ENCODE measurements at places on chromosomes 5 and 9.

DNA sequence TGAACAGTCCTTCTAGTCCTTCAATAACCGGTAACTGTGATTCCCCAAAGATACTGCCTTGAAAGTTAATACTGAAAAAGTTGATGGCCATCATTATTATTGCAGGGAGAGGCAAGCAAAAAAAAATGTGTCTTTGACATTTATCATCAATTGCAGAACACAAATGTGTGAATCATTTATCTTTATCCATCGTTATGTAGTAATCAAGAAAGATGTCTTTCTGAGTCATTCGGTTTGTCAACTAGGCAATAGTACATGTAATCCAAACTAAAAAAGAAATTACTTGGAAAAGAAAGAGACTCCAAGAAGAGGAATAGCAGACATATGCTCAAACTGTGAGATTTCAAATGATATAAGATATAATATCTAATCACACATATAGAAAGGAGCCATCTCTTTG, 473.0 kb downstream of the CETN3 start:
- DNase-seq: no peak

DNA sequence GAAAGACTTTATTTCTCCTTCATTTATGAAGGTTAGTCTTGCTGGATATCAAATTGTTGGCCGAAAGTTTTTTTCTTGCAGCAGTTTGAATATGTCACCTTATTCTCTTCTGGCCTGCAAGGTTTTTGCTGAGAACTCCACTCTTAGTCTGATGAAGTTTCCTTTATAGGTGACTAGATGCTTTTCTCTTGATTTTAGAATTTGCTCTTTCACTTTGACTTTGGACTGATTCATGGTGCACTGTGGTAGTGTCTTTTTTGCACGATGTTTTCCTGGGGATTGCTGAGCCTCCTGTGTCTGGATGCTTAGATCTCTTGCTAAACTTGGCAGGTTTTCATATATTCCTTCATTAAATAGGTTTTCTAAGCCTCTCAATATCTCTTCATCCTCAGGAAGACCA, 12.4 kb downstream of the AHRR start:
- DNase-seq: no peak

DNA sequence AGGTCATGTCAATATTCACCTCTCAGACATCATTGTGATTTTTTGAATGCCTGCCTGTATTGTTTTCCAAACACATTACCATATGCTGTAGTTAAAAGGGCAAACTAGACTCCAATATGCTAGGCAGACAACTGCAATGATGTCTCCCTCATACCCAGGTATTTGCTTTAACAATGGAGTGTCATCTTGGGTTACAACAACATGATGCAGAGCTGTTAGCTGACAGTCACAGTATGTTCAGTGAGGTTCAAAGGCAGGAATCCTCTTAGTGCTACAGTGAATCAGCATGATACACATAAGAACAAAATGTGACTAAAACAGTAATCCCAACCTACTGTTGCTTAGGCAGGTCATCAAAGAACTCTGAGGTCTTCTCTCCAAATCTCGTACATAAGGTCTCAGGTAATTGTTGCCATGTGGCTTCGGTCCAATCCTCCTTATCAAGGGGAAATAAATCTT, 24.0 kb downstream of the OR1J1 start:
- DNase-seq: no peak

- no peak for DNase-seq
Measured at GRCh38 chr9:113853333-113853732, 22.8 kb upstream of the ZNF618 start.

DNA sequence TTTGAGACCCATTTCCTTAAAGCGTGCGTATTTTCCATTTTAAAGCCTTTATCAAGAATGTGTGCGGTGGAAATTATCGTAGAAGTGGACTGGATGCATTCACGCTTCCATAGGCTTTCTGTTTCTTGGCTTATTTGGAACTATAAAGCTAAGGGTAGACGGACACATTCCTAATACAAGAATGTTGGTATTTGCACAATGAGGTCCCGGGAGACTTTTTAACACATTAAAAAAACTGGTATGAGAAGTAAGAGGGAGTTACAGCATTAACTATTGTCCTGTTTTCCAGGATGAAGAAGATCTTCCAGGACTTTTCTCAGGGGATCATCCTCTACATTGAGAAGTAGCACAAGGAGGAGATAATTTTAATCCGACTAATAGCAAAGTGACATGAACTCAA, 653.0 kb downstream of the MTRR start:
- DNase-seq: no peak

DNA sequence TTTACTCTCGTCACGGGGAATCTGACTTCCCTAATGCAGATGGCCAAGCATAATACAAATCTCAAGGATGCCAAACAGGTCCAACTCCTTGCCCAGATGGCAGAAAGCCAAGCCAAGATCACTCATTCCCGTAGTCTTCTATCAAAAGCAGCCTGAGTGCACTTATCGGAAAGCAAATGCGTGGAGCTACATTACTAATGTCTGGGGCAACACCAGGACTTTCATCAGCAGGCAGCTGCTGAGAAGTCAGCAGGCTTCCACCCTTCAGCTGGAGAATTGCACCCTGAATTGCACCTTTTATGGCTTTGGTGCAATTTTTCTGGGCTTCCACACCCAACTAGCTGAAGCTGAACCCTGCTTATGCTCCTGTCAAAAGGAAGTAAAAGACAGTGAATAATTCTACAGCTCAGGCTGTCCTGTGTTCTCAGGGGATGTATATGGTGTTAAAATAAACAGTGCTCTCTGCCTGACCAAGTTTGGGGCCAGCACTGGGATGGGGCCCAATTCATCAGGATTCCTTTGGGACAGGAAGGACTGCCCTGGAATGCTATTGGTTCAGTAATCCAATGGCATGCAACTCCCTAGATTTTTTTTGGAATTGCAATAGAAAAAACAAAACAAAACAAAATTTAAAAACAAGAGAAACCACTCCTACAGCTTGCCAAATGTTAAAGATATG, 92.6 kb downstream of the DPYSL3 start:
- DNase-seq: no peak

- DNase-seq: no peak
Measured at GRCh38 chr5:6715758-6716628, 2.8 kb downstream of the TENT4A start.

DNA sequence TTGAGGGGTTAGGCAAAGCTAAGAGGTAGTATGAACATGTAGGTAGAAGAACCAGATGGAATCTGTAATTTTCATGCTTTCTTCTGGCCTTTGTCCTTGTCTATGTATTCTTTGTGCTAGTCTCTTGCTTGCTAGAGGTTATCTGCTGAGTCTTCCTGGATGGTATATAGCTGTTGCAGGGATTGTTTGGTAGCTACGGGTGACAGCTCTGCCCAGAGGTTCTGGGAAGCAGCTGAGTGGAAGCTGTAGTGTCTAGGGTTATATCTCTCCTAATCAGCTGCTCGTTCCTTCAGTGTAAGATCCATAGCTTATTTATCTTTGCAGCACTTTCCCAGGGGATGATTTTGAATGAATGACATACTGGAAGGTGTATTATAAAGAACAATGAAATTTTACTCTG, 100.3 kb downstream of the ATG10 start:
- no peak for DNase-seq

GRCh38 chr5:129120158-129120581, 25.6 kb downstream of the ISOC1 start:
- no peak for DNase-seq

DNA sequence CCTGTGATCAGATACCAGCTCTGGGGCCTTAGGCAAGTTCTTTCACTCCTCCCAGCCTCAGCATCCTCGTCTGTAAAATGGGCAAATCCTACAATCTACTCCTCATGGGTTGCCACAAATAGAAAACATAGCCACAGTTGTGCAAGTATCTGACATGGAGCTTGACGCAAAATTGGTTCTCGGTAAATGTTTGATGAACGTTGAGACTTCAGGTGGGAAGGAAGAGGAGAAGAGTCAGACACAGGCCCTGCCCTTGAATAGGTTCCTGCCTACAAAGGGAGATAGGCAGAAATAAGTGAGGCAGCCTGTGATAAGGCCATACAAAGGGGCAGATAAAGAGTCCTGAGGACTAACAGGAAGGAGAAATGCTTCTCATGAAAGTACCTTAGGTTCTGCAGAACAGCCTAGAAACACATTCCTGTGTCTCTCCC, 26.1 kb upstream of the CPEB4 start:
- no peak for DNase-seq

- peak; percentile 64 for DNase-seq
Measured at GRCh38 chr9:134641173-134641989, at the start of gene COL5A1. Gene COL5A1 (plus strand): TSS chr9:134641803. CDS start chr9:134642188, 385 bp downstream.

GRCh38 chr9:126489581-126490213, 124.0 kb upstream of the LMX1B start:
- DNase-seq: no peak

DNA sequence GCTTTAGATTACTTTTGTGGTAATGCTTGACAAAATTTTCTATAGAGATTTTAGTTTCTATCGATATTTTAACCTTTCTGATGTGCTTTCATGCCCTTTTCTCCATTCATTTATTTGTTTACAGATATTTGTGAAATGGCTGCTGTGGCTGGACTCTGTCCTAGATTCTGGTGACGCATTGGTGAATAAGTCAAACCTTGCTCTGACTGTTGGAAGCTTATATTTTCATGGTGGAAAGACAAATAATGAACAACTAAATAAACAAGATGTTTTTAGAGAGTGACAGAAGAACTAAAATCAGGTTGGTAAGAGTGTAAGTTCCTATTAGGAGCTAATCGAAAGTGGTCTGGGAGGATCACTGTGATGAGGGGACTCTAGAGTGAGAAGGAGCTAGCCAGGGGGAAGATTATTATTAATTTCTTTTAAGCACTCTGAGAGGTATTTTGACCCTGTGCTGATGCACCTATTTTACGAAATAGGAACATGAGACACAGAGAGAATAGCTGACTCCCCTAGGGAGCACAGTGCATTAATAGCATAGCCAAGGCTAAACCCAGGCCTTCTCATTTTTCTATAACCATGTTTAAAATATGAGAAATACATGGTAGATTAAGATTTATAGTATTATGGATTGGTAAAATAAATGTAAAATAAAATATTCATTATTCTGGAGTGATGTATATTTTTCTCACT, 411.9 kb upstream of the ARRDC3 start:
- no peak for DNase-seq

DNA sequence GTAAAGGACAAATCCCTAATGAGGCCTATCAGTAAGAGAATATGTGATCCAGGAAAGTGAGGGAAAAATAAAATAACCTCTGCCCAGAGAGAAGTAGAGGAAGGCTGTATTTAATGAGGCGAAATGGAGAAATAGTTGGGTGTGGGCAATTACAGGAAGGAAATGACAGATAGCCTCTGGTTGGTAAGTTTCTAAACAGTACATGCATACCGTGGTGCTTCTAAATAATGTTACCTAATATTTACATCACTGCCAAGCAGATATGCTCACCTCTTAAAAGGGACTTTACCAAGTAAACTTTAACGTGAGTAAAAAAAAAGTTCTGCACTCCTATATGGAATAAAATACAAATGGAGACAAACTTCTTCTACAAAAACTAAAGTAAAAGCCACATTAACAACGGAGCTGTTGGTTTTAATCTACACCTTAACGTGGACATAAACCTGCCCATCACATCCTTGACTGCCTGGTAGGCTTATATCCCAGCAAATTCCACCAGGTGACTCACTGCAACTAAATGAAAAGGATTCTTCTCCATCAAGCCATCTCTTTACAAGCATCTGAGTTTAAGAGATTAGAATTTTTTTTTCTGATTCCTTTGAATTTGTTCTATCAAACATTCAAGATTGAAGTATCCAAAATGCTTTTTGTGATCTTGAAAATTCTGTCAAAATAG, 12.4 kb downstream of the NFIL3 start:
- DNase-seq: no peak

- no peak for DNase-seq
Measured at GRCh38 chr5:95347506-95348120, 43.6 kb upstream of the FAM81B start.

DNA sequence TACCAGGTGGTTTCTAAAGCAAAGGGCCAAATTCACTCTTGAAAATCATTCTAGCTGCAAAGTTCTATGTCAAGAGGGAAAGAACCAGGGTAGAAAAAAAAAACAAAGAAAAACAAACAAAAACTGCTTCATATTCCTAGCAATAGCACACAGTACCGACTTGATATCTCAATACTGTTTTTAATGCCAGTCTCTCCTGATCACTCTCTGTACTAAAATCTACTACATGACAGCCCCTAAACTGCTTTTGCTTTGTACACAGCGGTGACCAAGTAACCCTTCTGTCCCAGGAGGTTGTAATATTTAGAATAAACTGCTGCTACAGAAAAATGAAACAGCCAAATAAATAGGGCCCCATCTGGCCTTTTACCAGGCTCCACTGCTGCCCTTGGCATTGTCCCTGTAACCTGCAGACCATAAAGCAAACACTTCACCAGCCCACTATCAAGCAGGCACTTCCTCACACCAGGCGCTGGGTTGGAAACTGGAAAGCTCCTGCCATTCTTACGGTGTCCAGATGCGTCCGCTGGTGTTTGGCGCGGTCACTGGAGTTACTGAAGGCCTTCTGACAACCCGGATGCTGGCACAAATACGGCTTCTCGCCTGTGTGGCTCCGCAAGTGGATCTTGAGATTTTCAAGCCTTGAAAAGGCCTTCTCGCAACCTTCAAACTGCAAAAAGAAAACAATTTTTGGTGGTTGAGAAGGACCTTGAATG, 363.2 kb downstream of the GLIS3 start:
- no peak for DNase-seq

- no peak for DNase-seq
Measured at GRCh38 chr5:163916376-163916775, 411.0 kb downstream of the MAT2B start.

DNA sequence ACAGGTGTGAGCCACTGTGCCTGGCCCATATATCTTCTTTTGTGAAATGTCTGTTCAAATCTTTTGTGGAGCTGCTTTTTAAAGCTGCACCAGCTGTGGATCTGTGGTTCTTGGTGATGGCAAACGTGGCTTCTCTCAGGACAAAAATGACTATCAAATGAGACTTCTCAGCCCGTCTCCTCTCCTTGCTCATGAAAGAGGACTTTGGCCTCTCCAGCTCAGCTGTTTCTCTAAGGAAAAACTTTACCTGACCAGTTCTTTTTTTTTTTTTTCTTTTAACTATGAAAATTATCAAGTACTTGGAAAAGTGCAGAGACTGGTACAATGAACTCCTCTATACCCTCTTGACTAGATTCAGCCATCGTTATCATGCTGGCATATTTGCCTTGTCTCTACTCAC, 44.8 kb downstream of the RALGPS1 start:
- no peak for DNase-seq

Data from NCI-H1436 (cell line).